ENCODE measurements at places on chromosomes 7 and 10.

DNA sequence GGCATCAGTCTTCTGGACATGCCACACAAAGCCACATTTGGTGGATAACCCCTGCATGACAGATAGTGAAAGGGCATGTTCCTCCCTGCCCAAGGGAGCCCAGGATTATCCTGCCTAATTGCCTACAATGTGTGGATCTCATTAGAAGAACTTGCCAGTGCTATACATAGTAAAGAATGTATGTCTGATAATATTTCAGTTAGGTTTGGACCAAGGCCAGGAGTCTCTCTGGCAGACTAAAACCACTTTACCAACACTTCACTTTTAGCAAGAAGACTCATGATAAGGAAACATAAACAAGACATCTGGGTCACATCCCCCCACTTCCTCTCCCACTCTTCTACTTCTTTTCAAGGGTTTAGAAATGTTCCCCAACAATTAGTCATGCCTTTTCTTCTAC lies 196.7 kb downstream of the MTERF1 start:
- no peak for DNase-seq

- no peak for DNase-seq
These were observed at the start of gene SPACDR for GRCh38 chr7:100464210-100464660. Gene SPACDR, minus strand, starts transcription at chr7:100464260. Its CDS starts 235 bp downstream, at chr7:100464025.

DNA sequence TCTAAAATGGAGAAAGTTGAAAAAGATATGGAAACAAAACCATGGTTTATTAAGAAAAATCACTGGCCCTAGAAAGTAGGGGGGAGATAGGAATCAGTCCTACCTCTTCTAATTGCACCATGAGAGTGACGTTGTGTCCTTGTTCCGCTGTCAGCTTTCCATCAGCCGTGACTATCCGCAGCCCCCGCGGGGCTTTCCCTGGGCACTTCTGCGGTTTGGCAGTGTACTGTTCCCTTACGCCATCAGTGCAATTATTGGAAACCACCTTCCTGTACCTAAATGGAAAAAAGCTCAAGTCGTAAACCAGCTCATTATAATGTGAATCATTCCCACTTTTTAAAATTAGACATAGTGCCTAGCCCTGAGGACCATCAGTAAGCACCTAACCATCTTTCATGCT lies 512.2 kb downstream of the SORCS1 start:
- DNase-seq = no peak

DNA sequence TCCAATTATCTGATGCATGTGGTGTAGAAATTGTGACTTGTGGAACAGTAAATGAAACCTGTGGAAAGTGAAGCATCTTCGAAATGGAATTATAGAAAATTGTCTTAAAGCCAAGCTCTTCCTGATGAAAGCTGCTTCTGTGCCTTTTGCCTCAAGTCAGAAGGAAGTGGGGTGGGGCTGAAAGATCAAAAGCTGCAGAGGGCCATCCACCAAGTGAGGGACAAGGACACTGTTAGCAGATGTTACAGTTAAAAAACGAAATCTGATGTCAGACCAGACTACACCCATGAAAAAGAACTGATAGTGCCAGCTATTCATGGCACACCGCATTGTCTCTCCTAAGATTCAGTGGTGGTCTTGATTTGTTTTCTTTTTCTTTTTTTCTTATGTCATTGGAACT lies 23.8 kb upstream of the WASL start:
- no peak for DNase-seq

DNA sequence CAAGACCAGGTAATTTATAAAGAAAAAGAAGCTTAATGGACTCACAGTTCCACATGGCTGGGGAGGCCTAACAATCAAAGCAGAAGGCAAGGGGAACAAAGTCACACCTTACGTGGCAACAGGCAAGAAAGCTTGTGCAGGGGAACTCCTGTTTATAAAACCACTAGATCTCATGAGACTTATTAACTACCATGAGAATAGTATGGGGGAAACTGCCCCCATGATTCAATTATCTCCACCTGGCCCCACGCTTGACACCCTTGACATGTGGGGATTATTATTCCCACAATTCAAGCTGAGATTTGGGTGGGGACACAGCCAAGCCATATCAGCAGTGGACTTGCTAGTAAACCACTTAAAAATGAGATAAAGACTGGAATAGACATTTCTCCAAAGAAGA lies 451.7 kb downstream of the DNAJB9 start:
- DNase-seq = no peak

DNA sequence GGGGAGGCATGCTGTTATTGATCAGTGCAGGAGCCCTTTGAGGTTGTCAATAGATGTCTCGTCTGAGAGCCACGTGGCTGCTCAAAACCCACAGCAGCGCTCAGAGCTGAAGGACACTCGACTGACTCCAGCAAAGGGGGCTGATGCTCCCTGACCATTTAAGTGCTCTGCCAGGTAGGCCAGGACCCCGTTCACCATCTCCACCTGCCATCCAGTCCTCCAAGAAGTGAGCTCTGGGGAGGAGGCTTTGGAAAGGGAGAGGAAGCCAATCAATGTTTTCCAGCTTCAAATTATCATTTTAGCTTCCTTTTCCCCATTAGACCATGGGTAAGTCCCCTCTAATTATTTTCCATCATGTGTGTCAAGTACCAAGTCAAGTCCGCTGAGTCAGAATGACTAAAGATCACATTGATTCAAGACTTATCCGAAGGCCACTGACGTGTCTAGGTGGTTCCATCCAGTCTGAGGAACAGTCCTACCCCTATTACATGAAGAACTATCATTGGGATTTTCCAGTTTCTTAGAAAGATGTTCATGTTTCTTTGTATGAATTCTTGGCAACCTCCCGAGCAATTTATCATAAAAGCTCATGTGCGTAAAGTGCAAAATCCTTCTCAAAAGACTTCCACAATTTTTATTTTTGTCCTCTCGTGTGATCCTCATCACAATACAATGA lies 302.6 kb upstream of the LYZL1 start:
- DNase-seq = no peak

DNA sequence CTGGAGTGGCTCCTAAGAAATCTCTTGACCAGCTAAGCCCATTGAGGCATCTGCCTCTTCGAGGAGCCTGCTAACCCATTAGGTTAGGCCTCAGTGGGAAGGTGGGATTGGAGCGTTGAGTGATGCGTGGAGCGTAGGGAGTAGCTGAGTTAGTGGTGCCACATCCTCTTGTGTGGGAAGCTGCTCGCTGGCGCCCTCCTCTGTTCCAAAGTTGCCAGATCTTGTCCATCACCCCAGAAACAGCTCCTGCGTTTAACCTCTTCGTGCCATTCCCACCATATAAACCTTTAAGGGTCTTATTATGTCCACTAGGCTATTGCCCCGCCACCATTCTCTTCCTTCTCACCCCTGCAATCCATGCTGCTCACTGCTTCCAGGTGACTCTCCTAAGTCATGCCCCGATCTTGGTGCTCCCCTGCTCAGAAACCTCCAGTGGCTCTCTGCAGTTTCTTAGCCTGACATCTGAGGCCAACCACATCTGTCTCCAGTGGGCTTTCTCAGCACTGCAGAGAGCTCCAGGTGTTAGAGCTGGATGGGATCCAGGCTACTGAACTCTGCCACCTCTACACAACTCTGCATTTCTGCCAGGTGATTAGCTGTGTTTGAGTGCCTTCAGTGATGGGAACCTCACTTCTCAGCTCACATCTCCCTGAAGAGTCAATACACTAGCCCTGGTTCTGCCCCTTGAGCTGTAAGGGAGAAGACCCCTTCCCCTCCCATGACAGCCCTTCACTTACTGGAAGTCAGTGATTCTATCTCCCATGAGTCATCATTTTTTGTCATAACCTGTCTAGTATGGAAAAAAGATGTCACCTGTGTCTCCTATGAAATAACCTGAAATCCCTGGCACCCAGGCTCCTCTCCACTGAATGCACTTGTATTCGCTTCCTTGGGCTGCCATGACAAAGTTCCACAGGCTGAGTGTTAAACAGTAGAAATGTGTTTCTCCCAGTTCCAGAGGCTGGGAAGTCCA lies 65.0 kb upstream of the FGFR2 start:
- DNase-seq = no peak

- DNase-seq = no peak
These were observed 12.4 kb upstream of the DDC start for GRCh38 chr7:50577569-50577968.

- no peak for DNase-seq
These were observed at the start of gene SYNPO2L for GRCh38 chr10:73655990-73656298. Gene SYNPO2L, minus strand, starts transcription at chr10:73656029. Its CDS starts 107 bp downstream, at chr10:73655922.

All from GM18507 (cell line).